ENCODE measurements at places on chromosomes 16 and 17.

DNA sequence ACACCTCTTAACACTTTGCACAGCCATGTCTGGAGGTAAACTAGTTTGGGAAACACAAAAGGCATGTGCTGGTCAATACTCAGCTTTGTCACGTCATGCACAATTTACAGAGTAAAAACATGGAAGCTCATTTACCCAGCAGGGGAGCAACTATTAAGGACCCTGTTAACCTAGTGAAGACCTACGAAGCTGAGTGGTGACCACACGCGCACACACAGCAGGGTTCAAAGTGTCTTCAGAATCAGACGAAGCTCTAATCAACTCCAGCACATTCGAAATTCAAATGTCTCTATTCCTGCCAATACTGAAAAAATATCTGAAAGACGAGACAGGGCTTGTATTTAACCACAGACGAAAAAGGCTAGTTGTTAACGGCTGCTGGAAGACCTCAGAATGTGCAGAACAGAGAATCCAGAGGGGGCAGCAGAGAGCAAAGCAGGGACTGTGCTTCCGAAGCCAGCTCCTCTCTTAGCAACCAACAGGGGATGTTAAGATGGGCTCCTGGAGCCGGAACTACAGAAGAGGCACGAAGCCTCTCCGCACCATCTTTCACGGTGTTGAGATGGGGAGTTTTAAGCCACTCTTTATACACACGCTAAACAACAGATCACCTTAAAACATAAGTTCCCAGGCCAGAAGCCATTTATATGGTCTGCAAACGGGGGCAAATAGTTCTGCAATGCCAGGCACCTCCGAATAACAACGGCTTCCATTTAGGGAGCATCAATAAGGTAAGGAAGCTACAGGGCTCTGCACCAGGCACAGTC is 45.7 kb downstream of the CMTM4 start:
- DNase-seq: peak; percentile 19

- no peak for DNase-seq
Observed at GRCh38 chr17:79984045-79984840, 51.4 kb downstream of the TBC1D16 start.

GRCh38 chr17:73088561-73088960 is 3.9 kb downstream of the SLC39A11 start:
- no peak for DNase-seq

DNA sequence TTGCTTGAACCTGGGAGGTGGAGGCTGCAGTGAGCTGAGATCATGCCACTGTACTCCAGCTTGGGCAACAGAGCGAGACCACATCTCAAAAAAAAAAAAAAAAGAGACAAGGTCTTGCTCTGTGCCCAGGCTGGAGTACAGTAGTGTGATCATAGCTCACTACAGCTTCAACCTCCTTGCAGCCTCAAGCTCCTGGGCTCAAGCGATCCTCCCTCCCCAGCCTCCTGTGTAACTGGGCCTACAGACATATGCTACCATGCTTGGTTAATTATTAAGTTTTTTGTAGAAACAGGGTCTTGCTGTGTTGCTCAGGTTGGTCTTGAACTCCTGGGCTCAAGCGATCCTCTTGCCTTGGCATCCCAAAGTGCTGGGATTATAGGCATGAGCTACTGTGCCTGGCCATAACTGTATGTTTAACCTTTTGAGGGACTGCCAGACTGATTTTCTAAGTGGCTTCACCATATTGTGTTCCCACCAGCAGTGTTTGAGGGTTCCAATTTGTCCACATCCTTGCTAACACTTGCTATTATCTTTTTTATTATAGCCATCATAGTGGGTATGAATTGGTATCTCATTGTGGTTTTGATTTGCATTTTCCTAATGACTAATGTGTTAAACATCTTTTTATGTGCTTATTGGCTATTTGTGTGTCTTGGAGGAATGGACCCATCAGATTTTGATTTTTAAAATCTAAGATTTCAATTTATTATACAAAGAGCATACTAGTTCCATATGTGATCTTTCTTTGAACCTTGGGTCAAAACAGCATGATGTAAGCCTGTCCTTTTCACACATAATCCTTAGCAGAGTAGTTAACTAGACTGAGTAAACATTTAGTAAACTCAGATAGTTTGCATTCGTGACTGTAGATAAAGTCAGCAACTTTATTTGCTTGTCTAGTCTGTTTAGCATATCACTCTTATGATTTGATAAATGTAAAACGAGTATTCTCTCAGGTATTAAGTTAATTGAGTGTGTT is 38.1 kb upstream of the KPNB1 start:
- DNase-seq: no peak

DNA sequence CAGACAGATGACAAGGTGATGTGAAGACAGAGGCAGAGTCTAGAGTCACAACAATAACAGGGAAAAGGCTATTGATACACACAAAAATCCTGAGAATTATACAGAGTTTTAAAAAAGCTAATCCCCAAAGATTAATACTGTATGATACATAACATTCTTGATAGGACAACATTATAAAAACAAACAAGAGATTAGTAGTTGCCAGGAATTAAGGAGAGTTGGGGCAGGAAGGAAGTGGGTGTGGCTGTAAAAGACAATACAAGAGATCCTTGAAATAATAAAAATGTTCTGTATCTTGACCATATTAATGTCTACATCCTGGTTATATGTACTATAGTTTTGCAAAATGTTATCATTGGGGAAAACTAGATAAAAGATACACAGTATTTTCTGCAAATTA is 309.5 kb upstream of the PMFBP1 start:
- DNase-seq: no peak

- DNase-seq: no peak
Observed at GRCh38 chr16:67730326-67730725, 11.2 kb upstream of the GFOD2 start.

- DNase-seq: peak; percentile 41
Observed at GRCh38 chr16:57627184-57627871, 1.1 kb upstream of the ADGRG1 start.

DNA sequence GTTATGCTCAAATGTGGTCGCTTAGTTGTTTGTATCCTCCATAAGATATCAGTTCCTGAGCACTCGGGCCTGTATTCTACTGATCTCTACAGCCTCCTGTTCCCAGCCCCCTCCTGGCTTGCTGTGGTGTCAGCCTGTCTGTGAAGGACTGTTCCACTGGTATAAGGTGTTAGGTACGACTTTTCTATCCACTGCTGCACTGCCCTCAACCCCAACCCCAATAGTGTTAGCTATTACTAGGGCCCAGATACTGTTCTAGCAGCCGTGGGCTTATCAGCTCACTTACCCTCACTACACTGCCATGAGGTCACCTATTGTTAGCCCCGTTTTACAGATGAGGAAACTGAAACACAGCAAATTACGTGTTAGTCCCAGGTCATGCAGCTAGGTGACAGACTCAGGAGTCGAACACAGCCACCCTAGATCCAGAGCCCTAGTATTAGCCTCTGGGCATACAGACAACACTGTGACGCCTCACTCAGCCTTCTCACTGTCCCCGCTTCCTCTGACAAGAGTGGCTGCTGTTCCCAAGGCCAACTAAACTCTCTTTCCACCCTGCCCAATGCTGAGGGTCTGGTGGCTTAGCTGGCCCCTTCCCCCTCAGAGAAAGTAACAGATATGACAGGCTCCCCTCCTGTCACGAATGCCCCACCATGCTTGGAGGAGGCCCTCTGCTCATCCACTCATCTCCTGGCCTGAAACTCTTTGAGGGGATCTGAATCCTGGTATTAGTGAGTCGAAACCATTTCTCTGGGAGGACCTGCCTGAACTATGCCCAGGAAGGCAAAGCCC is 25.6 kb upstream of the ZNF652 start:
- no peak for DNase-seq

- no peak for DNase-seq
Observed at GRCh38 chr17:7259555-7259889, 2.8 kb downstream of the CLDN7 start.

GRCh38 chr17:33650304-33650703 is 357.2 kb upstream of the ASIC2 start:
- DNase-seq: no peak

DNA sequence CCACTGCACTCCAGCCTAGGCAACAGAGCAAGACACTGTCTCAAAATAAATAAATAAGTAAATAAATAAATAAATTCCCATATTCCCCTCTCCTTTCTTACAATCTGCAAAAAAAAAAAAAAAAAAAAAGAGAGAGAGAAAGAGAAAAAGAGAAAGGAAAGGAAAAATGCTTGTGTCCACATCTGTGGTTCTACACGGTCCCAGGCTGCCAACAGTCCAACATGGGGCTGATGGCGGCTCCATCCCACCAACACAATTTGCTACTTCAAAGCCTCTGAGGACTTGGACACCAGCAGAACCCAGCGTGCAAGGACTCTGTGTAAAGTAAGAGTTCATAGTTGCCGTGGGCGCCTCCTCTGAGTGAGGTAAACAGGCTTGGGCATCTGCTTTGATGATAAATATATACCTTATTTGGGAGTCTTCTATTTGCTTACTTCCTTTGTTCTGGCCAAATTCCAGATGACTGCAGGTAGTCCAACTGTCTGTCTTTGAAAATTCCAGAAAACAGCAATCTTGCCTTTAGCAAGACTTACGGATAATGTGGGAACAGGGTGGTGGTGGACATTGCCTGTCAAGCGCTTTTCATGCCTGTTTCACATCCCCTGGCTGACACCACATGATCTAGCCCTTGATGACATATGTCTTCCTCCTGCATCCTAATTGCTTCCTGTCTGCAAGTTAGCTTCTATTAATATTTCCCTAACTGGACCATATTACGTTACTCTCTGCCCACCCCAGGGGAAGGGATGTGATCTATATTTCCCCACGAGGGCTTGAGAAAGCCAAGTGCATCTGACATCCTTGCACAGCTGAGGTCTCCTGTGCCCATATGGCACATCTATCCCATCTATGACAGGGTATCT is 10.1 kb downstream of the LITAF start:
- DNase-seq: no peak

- no peak for DNase-seq
Observed at GRCh38 chr16:79848719-79849118, 248.2 kb upstream of the MAF start.

DNA sequence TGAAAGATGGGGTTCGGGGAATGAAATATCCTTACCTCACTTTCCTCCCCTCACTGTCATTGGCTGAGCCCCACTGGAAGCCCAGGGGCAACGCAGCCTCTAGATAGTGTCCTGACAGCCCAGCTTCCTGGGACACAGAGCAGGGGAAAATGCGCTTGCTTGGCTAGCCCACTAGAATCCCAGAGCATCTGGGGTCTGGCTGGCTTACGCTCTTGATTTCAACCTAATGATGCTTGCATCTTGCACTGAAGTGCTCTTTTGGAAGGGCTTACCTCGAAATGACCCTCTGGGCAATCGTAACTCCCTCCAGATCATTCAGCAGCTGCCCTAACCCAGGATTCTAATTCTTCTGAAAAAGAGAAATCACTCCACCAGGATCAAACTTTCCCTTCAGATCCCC is 147.6 kb downstream of the SOX9 start:
- DNase-seq: no peak

DNA sequence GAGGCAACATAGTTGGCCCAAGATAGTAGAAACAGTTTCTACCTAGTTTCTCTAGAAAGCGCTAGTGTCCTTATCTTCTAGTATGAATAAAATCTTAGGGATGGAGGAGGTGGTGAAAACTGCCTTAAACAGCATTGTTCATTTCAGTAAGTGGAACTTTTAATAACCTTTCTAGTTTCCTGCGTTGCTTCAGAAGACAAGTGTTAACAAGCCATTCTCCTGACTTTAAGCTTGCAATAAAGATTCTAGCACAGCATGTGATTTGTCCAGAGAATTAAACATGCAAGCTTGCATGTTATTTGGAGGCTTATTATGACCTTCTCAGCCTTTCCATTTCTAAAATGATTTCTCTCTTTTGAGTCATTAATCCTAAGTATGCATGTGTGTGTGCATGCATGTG is 72.3 kb downstream of the TANGO6 start:
- no peak for DNase-seq

- no peak for DNase-seq
Observed at GRCh38 chr17:34401165-34401564, 38.1 kb upstream of the CCL1 start.

- DNase-seq: no peak
Observed at GRCh38 chr17:78000341-78000740, 41.8 kb downstream of the TNRC6C start.

DNA sequence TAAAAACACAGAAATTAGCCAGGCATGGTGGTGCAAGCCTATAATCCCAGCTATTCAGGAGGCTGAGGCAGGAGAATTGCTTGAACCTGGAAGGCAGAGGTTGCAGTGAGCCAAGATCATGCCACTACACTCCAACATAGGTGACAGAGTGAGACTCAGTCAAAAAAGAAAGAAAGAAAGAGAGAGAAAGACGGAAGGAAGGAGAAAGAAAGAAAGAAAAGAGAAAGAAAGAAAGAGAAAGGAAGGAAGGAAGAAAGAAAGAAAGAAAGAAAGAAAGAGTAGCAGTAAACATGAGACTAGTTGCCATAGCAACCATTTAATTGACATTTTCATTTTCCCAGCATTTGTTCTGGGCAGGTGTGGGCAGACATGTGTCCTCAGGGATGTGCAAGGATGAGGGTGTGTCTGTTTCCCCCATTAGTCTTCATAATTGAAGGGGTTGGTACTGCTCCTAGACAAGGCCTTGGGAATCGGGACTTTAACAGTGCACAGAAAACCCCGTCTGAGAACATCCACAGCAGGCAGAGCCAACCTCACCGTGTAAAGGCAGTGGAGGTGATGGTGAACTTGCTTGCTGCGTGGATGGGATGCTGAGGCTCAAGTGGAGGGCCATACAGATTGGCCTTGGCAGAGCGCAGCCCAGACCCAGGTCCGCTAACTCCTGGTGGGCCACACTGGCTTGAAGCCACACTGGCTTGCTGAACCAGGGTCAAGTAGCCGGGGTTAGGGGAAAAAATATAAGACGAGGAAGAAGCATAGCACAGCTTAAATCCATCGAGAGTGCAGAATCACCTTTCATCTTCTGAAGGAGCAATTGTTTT is 35.2 kb upstream of the KIFC3 start:
- no peak for DNase-seq

- no peak for DNase-seq
Observed at GRCh38 chr16:2152695-2153506, 2.7 kb upstream of the TRAF7 start.

DNA sequence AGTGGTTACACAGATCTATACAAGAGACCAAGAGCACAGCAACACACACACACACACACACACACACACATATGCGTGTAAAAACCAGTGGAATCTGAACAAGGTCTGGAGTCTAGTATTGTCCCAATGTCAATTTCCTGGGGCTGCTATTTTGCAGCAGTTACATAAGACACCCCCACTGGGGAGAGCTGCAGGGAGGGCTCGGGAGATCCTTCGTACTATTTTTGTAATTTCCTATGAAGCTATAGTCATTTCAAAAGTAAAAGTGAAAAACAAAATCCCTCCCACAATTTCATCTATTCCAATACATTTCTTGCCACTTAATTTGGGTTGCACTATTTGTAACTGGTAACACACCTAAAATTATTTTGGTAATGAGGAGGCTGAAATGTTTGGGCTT is 68.5 kb downstream of the C16orf95 start:
- no peak for DNase-seq
